ENCODE measurements at places on chromosomes 3 and 15. TPM values are rescaled to one million over a fixed set of nuclear protein-coding genes. Genes with fewer than 3 reads are reported as not detected.

The PRSS50 gene
- total RNA-seq, result not detected

The ITGA11 gene
- total RNA-seq, result 2.0 TPM

The CPNE9 gene
- 0.41 TPM for total RNA-seq

The PLA1A gene
- total RNA-seq, result 0.41 TPM

The PCLAF gene
- 2.9 TPM for total RNA-seq
